GDM1 (cell line): ENCODE measurements at places on chromosomes 2 and 18.

- no peak for DNase-seq
These were observed 146.7 kb downstream of the RPIA start for GRCh38 chr2:88838165-88838635.

GRCh38 chr2:218006741-218007140 lies 3.9 kb upstream of the TNS1 start:
- no peak for DNase-seq

DNA sequence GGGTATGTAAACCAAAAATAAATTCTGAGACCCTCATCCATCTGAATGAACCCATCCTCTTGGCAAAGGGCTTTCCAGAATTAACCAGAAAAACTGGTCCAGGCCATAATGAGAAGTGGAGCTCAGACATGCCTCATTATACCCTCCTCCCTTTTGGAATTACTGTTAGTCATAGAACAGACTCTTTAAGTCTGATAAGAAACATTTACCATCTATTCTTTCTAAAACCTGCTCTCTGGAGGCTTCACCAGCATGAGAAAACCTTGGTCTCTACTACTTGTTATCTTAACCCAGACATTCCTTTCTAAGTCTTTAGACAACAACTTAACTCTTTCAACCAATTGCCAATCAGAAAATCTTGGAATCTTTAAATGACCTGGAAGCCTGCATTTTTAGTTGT lies 82.8 kb downstream of the QPCT start:
- no peak for DNase-seq

DNA sequence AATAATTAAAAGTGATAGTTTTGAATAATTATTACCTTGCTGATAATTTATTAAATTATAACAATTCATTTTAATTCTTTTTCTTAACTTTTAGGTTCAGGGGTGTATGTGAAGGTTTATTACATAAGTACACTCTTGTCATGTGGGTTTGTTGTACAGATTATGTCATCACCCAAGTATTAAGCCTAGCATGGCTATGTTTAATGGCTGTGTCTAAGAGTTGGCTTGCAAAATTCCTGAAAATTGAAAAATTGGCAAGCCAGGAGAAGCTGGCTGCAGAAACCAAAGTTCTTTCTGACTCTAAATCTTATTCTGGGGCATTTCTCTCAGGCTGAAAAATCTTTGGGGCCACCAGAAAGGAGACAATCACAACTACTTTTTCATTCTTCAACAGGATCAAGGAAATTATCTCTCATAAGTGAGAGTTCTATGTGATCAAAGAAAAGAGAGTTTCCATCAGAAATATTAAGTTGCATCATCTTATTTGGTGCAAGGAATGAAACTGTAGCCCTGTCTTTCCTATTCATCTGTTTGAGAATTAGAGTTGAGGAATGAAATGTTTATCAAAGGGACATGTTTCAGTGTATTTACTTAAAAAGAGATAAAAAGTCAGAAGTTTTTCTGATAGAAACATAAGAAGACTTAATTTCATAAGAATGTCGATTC lies 412.1 kb upstream of the CDH2 start:
- no peak for DNase-seq

- DNase-seq = no peak
These were observed 388.5 kb upstream of the FANCL start for GRCh38 chr2:58629545-58630119.

GRCh38 chr2:141021109-141021508 lies 1109.7 kb downstream of the LRP1B start:
- DNase-seq = no peak
